ENCODE measurements at places on chromosomes 1 and 21.

GRCh38 chr1:221809091-221810029 is 67.5 kb upstream of the DUSP10 start:
- no peak for DNase-seq

DNA sequence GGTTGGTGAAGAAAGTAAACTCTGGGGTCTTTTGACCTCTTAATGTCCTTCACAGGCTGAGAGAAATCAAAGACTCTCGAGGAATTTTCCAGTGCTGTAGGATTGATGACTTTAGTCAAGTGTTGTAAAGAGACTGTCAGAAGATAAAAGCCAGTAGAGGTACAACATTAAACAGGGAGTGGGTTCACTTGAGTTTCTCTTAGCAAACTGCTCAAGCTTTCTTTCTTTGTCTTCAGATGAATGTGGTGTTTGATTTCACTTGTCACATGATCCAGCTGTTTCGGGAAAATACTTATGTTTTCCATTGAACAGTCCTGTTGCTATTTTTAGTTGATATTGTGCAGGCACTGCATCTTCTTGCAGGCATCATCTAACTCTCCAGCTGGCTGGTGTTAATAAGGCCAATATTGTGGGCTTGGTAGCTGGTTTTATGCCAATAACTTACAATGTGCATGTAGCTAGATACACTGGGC is 45.6 kb downstream of the XCL2 start:
- no peak for DNase-seq

DNA sequence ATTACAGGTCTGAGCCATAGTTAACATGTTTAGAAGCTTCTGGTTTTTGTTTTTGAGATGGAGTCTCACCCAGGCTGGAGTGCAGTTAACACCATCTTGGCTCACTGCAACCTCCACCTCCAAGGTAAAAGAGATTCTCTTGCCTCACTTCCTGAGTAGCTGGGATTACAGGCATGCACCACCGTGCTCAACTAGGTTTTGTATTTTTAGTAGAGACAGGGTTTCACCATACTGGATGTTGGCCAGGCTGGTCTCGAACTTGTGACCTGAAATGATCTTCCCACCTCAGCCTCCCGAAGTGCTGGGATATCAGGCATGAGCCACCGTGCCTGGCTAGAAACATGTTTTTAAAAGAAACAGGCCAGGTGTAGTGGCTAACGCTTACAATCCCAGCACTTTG is 10.5 kb downstream of the NDUFS5 start:
- DNase-seq, result no peak

DNA sequence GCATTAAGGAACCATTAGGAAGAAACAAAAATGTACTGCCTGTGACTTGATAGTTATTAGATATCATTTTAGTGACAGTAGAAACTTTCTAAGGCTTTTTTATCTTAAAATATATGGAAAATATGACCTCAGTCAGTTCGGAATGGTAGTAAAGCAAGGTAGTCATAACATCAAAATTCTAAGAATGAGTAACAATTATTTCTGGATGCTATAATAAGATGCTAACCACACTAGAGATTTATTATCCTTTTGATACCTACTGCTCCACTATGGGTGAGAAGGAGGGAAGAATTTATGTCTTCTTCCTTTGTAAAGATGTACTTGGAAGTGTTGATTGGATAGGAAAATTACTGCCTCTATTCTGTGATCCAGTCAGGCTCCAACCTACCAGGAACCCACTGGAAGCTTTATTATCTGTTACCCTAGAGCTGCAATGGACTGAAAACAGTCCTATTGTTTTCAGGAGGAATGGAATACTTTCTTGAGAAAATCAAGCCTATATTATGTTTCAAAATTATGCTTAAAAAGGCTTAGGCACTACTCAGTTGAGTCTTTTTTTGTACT is 8.8 kb downstream of the FMN2 start:
- DNase-seq, result no peak

GRCh38 chr1:33323663-33324477 is 3.0 kb upstream of the A3GALT2 start:
- no peak for DNase-seq

DNA sequence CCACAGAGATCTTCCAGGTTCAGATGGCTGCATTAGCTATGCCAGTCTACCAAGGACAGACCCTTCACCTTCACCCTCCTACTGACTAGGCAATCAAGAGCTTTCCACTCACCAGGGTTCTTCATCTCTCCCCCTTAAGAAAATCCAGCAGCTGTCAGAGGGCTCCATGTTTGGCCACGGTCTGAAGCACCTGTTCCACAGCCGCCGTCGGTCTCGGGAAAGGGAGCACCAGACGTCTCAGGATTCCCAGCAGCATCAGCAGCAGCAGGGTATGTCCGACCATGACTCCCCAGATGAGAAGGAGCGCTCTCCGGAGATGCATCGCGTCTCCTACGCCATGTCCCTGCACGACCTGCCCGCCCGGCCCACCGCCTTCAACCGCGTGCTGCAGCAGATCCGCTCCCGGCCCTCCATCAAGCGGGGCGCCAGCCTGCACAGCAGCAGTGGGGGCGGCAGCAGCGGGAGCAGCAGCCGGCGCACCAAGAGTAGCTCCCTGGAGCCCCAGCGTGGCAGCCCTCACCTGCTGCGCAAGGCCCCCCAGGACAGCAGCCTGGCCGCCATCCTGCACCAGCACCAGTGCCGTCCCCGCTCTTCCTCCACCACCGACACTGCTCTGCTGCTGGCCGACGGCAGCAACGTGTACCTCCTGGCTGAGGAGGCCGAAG is 13.8 kb downstream of the TMCC2 start:
- DNase-seq, result peak; percentile 47

- no peak for DNase-seq
These were observed 104.8 kb upstream of the SLC45A1 start for GRCh38 chr1:8213136-8213535.

- DNase-seq, result no peak
These were observed 110.1 kb downstream of the CDC7 start for GRCh38 chr1:91610789-91611188.

GRCh38 chr1:222582099-222582774 is 7.5 kb downstream of the TAF1A start:
- no peak for DNase-seq

- no peak for DNase-seq
These were observed 50.2 kb downstream of the RABGAP1L start for GRCh38 chr1:174209347-174210187.

DNA sequence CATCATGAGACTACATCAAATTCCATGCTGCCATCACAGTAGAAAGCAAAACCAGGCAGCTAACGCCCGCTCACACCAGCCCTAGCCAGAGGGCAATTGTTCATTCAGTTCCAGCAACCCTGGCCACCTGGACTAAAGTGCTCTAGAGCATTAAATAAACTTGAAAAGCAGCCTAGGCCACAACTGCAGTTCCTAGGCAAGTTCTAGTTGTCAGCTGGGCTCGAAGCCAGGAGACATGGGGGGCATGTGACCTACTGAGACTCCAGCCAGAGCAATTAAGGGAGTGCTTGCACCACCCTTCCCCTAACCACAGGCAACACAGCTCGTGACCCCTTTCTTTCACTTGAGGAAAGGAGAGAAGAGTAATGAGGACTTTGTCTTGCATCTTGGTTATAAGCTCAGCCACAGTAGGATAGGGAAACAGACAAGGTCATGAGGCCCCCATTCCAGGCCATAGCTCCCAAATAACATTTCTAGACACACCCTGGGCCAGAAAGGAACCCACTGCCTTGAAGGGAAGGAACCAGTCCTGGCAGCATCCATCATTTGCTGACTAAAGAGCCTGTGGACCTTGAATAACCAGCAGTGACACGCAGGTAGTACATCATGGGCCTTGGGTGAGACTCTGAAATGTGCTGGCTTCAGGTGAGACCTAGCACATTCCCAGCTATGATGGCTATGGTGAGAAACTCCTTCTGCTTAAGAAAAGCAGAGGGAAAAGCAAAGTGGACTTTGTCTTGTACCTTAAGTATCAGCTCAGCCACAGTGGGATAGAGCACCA is 77.0 kb downstream of the ZZZ3 start:
- no peak for DNase-seq

- DNase-seq, result no peak
These were observed 656.1 kb downstream of the KIF26B start for GRCh38 chr1:245810789-245811337.

DNA sequence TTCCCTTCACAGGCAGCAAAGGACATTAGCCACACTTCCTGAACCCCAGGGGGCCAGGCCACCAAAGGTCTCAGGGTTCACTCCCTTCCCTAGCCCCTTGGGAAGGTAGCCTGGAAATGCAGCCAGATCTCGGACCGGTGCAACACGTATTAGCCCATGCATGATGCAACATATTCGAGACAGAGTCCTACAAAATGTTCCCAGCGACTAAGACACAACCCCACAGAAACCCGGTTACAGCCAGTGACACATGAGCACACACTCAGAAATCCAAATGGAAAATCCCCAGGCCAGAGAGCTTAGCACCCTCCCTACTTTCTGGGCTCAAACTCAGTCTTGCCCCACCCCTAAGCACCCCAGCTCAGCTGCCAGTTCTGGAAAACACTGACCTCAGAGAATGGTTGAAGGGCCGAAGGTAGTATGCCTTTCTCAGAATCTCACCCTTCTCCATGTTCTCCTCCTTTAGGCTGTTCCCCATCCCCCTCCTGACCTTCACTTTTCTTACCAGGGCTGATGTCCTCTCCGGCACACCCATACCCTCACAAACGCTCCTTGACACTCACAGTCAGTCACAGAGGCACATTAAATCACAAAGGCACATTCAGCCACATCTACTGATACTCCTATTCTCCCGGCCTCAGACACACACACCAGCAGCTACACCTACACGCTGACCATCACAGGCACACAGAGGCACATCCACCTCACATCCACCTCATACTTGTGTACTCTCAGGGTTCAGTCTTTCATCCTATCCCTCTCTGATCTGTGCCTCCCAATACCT is at the start of gene TSPAN1:
TSPAN1 (plus strand) TSS at position 640 of the 784 bp plus-strand sequence. CDS start 6,021 bp downstream, outside the sequence.
- no peak for DNase-seq

GRCh38 chr1:233884461-233885151 is 19.9 kb upstream of the SLC35F3 start:
- DNase-seq, result no peak

GRCh38 chr1:183454377-183454776 is 17.9 kb upstream of the SMG7 start:
- no peak for DNase-seq

- no peak for DNase-seq
These were observed 45.2 kb downstream of the MAN1A2 start for GRCh38 chr1:117412472-117412871.

GRCh38 chr1:64894438-64895196 is 71.7 kb downstream of the JAK1 start:
- DNase-seq, result no peak

GRCh38 chr1:214448536-214448935 is 102.9 kb downstream of the PTPN14 start:
- DNase-seq, result no peak

DNA sequence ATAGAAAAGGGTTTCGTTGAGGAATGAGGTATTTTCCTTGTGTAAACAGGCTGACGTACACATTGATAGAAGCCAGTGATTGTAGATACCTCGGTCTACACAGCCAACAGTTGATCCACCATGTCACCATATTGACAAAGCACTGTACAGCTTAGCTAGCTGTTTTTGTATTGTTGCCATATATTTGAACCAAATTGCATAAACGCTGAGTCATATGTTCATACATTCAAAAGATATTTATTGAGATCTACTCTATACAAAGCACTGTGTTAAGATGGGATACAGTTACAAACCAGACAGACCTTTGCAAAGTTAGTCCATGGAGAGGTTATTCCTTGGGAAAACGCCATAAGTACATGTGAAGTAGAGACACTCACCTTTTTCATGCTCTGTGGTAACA is 132.4 kb upstream of the ATP1B1 start:
- no peak for DNase-seq

DNA sequence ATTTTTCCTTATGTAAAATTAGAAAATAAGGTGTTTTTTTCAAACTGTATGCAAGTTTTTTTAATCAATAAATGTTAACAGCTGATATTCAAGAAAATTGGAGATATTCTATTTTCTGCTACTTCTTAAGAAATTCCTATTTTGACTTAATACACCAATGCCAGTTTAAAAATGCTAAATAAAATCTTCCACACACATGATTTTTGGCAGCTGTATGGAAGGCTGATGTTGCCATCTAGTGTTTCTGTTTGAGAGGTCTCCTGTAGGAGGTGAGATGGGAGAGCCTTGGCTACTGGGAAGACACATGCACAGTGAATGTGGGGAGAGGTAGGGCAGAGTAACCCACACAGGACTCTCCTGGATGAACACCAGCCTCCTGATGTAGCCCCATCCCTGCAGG is 29.2 kb upstream of the OR2B11 start:
- peak; percentile 40 for DNase-seq

GRCh38 chr1:231095595-231095994 is 55.5 kb upstream of the FAM89A start:
- DNase-seq, result no peak

- no peak for DNase-seq
These were observed 66.7 kb upstream of the ABCD3 start for GRCh38 chr1:94351481-94351880.

- no peak for DNase-seq
These were observed 16.4 kb upstream of the SEMA4A start for GRCh38 chr1:156136970-156137483.

DNA sequence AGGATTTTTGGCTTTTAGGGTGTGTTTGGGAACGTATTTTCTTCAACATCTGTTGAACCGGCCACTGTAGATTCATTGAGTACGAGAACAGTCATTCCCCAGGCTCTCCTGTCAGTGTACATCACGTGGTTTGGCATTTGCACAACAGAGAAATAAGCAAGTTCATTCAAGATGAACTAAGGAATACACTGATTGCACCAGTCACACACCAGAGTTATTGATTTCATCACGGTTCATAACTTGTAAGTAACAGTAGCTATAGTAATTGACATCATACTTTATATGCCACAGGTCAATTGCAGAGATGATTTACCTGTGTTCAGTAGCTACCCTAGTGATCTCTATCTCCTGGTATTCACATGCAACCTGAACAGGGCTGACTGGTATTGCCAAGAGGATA is 90.7 kb upstream of the ETS2 start:
- DNase-seq, result no peak

DNA sequence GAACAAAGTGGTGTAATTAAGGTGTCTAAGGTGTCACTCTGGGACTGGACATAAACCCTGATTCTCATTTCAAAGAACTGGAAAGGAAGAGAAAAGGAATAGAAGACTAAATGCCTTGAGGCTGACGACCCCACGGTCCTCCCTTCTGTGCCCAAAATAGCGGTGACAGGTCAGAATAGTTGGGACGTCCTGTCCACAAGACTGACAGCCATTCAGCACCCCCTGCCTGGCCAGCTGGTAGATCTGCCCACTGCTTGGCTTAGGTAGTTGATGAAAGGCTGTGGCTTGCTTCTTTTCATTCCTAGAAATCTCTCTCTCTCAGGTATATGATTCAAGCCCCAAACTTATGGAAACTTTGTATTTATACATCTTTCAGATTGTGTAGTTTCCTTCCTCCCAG is 26.4 kb upstream of the CREG1 start:
- no peak for DNase-seq

DNA sequence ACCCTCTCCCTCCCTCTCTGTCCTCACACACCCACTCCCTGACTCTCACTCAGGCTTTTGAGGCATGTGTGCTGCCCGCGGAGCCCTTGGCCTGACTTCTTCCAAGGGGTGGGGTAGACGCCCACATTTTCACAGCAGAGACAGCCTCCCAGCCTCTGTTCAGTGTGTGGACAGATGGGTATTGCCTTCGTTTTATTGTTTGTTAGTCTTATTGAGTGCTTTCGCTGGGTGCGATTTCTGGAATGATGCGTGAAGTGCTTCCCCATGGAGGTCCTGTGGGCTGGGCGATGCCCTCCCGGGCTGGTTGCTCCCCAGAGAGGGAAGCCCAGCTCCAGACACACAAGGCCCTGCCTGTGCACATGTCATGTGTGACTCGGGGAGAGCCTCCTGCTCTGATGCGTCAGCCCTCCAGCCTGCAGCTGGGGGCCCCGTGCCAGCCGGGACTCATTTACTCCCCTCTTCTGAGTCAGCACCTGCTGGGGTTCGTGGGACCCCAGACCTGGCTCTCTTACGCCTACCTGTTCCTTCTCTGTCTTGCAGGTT is 14.7 kb downstream of the PDXK start:
- peak; percentile 49 for DNase-seq

Data from right hindlimb (tissue), 1 donor.